ENCODE measurements at places on chromosomes 5 and 9.

- no peak for DNase-seq
These were observed 36.1 kb downstream of the TMC1 start for GRCh38 chr9:72557549-72557948.

DNA sequence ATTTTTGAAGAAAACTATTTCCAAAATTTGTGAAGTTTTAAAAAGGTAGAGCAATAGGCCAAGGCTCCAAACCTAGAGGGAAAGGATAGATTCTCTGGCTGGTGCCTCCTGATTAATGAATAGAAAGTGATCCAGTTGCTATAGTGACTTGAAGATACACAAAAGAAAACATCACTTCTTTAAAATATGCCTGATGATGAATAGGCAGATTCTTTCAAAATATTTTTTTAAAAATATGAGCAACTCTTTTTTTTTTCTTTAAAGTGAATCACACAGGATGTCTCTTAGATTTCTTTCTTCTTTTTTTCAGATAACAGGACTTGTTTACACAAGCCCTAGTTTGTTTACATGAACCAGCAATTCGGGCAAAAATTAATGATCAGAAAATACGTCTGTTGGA lies 124.4 kb downstream of the RFK start:
- DNase-seq, result no peak

GRCh38 chr5:116475338-116475737 lies 99.3 kb downstream of the SEMA6A start:
- DNase-seq, result no peak

GRCh38 chr5:158765407-158765806 lies 334.3 kb downstream of the EBF1 start:
- DNase-seq, result no peak

GRCh38 chr9:129027685-129028191 lies 393 bp downstream of the SH3GLB2 start:
- DNase-seq, result peak; percentile 46

GRCh38 chr9:99807276-99807852 lies 14.3 kb upstream of the NR4A3 start:
- peak; percentile 31 for DNase-seq

- peak; percentile 65 for DNase-seq
These were observed 3.2 kb downstream of the PIP5KL1 start for GRCh38 chr9:127927201-127927987.

DNA sequence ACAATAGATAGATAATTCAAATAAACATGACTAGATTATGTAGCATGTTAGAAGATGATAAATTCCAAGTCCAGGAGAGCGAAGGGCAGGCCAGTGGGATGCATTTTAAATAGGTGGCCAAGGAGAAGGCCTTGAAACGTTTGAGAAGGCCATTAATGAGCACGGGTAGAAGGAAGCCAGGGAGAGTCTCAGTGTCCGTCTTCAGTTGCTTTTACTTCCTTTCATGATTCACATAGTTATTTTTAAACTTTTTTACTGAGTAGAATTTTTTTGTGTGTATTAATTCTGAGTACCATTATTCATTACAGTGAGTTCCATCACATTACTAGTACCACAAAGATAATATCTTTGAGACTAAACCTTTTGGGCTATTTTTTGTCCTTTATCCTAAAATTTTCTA lies 259.2 kb downstream of the ARRDC3 start:
- DNase-seq, result no peak

GRCh38 chr5:169178754-169179153 lies 122.2 kb downstream of the SLIT3 start:
- no peak for DNase-seq

DNA sequence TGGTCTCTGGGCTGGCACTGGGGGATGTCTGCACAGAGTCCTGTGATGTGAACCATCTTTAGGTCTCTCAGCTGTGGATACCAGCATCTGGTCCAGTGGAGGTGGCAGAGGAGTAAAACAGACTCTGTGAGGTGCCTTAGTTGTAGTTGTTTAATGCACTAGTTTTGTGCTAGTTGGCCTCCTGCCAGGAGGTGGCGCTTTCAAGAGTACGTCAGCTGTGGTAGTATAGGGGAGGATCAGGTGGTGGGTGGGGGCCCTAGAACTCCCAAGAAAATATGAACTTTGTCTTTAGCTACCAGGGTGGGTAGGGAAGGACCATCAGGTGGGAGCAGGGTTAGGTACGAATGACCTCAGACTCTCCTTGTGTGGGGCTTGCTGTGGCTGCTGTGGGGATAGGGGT lies 197.1 kb downstream of the TMC1 start:
- DNase-seq, result no peak

GRCh38 chr5:168659286-168659847 lies 80.2 kb upstream of the PANK3 start:
- no peak for DNase-seq

GRCh38 chr5:61974680-61975079 lies 331.3 kb upstream of the KIF2A start:
- no peak for DNase-seq

GRCh38 chr5:87307796-87308423 lies 40.2 kb downstream of the RASA1 start:
- DNase-seq, result no peak

DNA sequence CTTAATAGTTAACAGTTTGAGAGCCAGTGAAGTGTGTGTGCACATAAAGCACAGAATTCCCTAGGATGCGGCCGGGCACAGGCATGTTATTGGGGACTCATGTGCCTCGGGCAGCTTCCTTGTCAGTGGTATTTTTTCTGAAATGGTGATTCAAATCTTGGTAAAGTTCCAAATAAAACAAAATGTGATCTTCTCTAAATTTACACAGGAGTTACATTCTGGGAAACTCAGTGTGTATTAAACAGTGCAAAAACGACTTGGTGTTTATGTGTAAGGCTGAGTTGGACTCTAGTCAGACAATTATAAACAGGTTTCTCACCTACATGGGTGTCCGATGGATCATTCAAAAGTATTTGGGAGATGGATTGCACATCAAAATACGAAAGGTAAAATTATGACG lies 48.9 kb downstream of the BOD1 start:
- no peak for DNase-seq

- peak; percentile 36 for DNase-seq
These were observed 12.0 kb upstream of the C9 start for GRCh38 chr5:39376293-39376714.

DNA sequence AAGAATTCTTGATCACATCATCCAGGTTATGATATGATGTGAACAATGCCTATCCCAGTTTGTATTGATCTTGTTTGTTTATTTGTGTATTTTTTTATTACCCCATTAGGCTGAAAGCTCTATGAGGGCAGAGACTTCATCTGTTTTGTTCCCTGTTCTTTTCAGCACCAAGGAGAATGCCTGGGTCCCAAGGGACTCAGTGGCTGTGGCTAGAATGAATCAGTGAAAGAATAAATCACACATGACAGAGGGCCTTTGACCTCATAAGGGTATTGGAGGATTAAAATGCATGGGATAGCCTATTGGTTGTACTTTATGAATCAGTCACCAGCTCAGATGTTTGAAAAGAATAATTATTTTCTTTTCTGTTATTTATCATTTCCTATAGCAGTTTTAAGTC lies 292.2 kb downstream of the GAS1 start:
- DNase-seq, result no peak

GRCh38 chr9:6055216-6055615 lies 39.8 kb upstream of the RANBP6 start:
- DNase-seq, result peak; percentile 76

- DNase-seq, result no peak
These were observed 30.4 kb downstream of the DPYSL3 start for GRCh38 chr5:147479444-147479843.

DNA sequence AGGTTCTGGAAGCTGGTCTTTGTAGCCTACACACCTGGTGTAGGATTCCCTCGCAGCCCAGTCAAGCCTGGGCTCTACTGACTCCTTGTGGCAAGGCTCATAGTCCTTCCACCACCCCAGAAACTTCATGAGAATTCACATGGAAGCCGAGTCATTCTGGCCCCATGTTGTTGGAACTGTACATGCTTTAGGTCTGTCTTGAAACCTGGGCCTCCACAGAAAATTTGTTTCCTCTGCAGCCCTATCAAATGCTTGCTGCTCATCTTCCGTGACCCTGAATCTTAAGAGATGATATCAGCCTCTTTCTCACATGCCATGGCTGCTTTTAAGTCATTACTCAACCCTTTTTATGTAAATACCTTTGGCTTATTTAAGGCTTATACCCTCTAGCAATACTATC lies 113.4 kb upstream of the GRHPR start:
- no peak for DNase-seq

GRCh38 chr5:109192555-109193281 lies 217.1 kb downstream of the PJA2 start:
- DNase-seq, result no peak

- DNase-seq, result no peak
These were observed 94.9 kb downstream of the PAX5 start for GRCh38 chr9:36939214-36939613.

GRCh38 chr9:33852216-33852826 lies 35.4 kb downstream of the UBE2R2 start:
- DNase-seq, result peak; percentile 36

DNA sequence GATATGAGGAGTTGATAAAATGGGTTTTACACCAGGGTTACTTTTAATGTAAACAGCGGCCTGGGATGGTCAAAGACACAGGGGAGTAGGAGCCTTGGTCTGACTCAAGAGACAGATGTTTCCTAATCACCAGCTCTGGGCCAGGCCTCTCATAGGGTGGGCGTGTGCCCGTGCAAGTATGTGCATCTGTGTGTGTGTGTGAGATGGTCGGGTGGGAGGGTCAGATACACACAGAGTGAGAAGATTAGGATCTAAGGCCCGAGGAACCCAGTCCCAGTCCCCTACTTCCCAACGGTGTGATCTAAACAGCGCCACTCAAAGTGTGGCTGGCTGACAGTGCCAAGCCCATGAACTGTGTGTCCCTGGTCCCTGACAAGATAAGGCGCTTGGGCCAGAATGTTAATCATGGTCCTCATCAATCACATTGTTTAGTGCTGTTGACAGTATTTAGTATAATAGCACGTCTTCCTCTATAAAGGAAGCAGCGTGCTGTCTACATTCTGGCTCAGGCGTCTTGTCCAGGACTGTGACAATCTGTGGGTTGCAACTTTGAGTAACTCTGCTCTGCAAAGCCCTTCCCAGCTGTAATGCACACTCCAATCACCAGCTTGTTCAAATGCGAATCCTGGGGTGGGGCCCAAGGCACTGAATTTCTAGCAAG lies 173.7 kb downstream of the DAB2IP start:
- no peak for DNase-seq

DNA sequence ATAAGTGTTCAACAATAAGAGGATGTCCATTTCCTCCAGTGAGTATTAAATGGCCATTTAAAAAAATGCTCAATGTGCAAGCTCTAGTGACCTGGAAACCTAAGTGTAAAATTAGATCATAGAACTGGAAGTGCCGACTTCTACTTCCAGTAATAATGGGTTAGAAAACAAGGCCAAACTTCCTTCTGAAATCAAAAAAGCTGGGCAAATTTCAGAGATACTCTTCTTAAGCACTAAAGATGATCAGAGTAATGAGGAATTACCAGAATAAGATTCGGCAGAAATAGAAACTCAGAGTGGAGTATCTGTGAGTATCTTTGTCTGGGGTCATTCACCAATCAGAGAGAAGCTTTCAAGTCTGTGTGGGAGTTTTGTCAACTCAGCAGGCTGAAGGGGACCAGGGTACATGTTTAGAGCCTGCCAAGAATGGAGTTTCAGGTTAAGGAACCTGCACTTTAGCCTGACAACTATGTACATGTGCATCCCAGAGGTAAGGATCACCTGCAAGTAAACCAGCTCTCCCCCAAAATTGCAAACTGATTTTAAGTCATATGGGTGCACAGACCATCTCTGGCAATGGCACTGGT lies 17.1 kb downstream of the FCN2 start:
- DNase-seq, result no peak

- DNase-seq, result no peak
These were observed 81.5 kb downstream of the CAAP1 start for GRCh38 chr9:26811106-26811505.

- DNase-seq, result no peak
These were observed 2.5 kb downstream of the SMC5 start for GRCh38 chr9:70261131-70261870.

DNA sequence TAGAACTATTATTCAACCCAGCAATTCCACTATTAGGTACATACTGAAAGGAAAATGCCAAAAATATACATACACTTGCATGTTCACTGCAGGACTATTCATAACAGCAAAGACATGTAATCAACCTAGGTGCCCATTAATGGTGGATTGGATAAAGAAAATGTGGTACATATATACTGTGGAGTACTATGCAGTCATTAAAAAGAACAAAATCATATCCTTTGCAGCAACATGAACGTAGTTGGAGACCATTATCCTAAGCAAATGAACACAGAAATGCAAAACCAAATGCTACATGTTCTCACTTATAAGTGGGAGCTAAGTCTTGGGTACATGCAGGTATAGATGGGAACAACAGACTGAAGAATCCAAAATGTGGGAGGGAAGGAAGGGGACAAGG lies 67.7 kb downstream of the ELOVL7 start:
- no peak for DNase-seq

- no peak for DNase-seq
These were observed 78.3 kb upstream of the TNFSF8 start for GRCh38 chr9:115008536-115009270.

- DNase-seq, result no peak
These were observed 234.5 kb downstream of the EFNA5 start for GRCh38 chr5:107436201-107436600.

DNA sequence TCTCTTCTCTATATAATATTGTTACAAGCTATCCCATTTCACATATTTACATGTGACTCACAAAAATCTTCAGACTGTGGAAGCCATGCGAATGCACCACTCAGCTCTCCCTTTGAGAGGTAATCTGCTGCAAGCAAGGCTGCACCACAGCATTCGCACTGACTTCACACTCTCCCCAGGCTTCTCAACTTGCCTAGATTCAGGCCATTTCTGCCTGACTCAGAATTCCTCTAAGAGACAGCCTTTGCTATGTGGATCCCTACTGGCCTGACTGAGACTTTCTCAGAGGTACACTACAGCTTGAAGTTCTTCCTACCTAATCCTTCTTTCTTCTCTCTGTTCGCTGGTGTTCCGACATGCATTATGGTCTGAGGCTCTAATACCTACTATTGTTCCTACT lies 21.1 kb upstream of the DMRTA1 start:
- DNase-seq, result no peak

GRCh38 chr9:93929231-93929630 lies 25.9 kb downstream of the BARX1 start:
- DNase-seq, result no peak

DNA sequence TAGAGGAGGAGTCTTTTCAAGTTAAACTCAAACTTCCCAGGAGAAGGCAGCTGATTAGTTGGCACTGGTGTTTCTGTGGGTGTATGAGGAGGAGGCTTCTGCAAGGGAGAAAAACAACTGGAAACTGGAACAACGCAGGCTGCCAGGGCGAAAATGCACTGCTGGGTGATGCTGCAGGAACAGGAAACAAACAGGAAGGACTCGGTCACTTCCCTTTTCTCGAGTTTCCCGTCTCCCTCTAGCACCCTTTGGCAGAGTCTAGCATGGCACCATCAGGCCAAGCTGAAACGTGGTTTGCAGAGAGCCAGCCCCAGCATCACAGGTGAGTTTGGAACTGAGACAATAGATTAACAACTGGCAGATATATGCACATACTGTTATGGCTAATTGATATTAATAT lies 77.5 kb upstream of the CAST start:
- DNase-seq, result no peak

Data from NCI-H1105 treated with DMSO at 0.1 percent for 48 hours (cell line).